ENCODE measurements at places on chromosomes 7 and 10.
A peak's percentile ranks its signal among the peaks of the same experiment; 100 is the strongest.

DNA sequence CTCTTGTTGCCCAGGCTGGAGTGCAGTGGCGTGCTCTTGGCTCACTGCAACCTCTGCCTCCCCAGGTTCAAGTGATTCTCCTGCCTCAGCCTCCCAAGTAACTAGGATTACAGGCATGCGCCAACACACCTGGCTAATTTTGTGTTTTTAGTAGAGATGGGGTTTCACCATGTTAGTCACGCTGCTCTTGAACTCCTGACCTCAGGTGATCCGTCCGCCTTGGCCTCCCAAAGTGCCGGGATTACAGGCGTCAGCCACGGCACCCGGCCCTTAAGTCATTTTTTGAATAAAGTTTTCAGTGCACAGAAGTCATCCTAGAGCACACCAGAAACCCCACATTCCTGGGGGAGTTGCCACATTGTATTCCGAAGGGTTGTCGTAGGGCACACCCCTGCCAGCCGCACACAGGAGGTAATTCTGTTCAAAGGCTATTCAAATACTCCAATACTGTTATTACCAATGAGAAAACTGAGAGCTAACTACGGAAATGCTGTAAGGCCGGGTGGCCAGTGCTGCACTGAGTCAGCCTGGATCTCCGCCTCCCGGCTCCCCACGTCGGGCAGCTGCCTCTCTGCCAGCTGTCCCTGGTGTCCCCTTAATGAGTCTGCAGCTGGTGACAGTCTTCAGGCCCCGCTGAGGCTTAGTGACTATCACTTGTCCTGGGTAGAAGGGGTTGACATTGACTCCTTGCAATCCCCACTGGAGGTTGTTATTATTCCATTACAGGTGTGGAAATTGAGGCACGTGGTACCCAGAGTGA, 8.6 kb upstream of the RFC2 start:
- no peak for DNase-seq

DNA sequence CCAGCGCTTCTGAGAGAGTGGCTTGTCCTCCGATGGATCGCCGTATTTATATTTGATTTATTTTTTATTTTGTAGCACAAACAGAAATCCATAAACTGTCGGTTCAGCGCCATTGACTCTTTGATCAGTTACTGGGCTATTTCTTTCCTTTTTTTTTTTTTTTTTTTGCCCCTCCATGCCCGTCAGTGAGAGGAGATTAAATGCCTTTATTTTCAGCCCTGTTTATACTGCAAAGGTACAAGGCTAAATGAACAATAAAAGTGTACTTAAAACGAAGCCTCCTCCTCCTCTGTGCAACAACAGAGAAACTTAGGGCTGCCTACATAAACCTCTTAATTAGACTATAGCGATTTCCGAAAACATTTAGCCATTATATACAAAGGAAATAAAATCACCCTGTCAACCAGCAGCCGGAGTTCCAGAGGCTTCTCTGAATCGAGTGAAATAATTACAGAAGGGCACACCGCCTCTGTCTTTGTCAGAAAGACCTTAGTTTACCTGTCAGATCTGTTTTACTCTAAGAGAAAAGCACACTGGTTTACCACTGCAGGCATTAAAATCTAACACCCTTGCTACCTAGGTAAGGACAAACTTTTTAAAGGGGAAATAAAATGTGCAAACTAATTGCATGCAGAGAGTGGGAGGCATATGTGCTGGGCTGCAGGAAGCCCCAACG, 3.5 kb downstream of the EBF3 start:
- DNase-seq, result no peak

- DNase-seq, result no peak
Measured at GRCh38 chr10:84546609-84547008, 218.2 kb downstream of the CCSER2 start.

GRCh38 chr7:152752200-152752912, 7.2 kb upstream of the ACTR3B start:
- no peak for DNase-seq

GRCh38 chr7:70585071-70585470, 546.9 kb upstream of the GALNT17 start:
- DNase-seq, result peak; percentile 7

DNA sequence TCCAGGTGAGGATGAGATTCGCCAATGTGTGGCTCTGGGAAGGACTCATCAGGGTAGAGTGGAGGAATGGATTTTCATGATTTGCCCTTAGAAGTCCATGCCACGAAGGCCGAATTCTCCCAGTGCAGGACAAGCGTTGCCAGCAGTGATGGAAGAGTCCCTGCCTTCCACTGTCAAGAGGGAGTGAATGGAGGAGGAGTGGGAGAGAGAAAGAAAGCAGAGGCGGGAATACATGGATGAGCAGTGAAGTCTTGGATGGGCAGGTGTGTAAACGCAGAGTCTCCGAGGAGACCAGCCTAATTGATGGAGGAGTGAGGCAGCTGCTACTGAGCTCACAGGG, 419.2 kb downstream of the GLRX3 start:
- no peak for DNase-seq

DNA sequence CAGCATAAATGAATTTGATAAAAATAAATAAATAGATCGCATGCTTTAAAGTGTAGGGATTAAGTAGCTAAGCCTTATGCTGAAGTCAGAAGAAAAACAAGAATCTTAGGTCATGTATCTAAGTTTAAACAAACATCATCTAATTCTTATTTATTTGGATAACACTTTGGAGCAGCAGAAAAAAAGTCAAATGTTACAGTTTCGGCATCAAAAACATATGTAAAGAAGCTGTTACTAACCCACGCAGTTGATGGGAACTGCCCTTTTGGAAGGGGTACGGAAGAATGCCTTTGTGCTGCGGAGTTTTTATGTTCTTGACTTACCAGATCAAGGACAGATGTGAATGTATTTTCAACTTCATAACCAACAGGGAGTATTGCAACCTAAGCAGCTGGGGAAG, 37.3 kb upstream of the HABP2 start:
- no peak for DNase-seq

- DNase-seq, result no peak
Measured at GRCh38 chr10:29675984-29676383, 41.2 kb upstream of the SVIL start.

DNA sequence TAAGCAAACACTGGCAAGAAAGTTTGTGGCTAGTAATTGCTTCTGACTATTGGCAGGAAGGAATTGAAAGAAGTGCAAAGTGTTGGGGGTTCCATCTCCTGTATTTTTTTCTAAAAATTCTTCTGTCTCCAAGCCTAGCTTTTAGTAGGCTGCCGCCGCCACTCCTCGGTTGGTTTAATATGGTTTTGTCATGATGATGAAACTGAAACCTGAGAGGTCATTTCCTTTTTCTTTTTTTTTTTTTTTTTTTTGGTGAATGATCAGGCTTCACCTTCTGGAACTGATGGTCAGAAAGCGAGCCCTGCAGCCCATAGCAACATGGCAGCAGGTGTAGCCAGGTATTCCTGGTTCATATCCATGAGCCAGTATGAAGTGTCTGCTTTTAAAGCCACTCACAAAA, 75.3 kb upstream of the AGBL3 start:
- DNase-seq, result no peak

GRCh38 chr7:149685455-149685854, 87.9 kb downstream of the ZNF467 start:
- DNase-seq, result no peak

DNA sequence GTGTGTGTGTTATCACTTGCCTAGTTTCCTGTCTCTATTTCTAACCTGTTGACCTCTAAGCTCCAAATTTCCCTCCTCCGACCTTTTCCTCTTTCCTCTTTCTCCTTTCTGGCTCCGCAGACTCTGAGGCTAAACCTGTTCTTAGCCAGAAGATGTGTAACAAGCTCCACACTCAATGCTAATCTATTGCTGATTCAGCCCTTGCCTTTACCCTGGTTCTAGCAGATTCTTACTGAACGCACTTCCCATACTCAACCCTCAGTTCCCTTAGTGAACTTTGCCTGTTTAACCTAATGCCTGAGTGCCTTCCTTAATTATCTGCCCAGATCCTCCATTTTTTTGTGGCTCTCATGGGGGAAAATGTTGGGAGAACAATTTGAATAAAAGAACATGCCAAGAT, 30.0 kb upstream of the SGMS1 start:
- no peak for DNase-seq

DNA sequence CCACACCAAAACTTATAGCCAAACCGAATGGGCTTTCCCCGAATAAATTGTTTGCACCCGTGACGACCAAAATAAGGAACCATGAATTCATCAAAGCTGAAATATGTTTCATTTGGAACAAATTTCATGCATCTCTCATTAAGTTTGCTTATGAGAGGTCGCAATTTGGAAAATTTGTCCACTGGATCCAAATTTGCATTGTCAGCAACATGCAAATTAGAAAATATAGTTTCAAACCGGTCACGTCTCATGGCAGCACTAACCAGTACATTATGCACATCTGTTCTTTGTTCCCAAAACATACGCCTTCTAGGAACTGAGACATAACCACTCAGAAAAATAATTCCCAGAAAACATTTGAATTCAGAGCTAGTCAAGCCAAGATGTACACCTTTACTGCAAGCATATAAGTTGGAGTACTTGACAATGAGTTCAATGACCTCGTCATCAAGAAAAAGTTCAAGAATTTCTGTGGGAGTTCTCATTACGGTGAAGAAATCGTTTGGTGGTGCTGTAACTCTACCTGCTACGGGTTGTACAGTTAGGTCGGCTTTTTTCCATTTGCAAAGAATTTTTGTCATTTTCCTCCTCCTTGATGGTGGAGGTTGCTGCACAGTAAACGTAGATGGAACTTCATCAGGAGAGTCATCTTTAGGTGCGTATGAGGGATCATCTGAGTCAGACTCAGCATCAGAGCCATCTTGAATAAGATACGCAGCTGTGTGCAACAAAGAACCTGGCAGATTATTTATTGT, 22.5 kb downstream of the ERCC6 start:
- no peak for DNase-seq

GRCh38 chr10:11429439-11430052, 181.9 kb downstream of the USP6NL start:
- no peak for DNase-seq

DNA sequence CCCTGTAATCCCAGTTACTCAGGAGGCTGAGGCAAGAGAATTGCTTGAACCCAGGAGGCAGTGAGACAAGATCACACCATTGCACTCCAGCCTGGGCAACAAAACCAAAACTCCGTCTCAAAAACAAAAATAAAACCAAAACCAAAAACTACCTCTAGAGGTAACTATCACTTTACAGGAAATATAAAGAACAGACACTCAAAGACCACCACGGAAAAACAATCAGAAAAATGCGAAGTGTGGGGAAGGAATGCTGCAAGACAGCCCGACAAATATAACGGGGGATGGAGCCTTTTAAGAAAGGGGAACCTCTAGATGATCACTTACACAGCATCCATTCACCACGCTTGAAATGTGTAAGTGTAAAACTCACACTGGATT, 4.3 kb downstream of the HNRNPF start:
- no peak for DNase-seq

GRCh38 chr10:33731322-33731721, 396.9 kb upstream of the NRP1 start:
- DNase-seq, result no peak

DNA sequence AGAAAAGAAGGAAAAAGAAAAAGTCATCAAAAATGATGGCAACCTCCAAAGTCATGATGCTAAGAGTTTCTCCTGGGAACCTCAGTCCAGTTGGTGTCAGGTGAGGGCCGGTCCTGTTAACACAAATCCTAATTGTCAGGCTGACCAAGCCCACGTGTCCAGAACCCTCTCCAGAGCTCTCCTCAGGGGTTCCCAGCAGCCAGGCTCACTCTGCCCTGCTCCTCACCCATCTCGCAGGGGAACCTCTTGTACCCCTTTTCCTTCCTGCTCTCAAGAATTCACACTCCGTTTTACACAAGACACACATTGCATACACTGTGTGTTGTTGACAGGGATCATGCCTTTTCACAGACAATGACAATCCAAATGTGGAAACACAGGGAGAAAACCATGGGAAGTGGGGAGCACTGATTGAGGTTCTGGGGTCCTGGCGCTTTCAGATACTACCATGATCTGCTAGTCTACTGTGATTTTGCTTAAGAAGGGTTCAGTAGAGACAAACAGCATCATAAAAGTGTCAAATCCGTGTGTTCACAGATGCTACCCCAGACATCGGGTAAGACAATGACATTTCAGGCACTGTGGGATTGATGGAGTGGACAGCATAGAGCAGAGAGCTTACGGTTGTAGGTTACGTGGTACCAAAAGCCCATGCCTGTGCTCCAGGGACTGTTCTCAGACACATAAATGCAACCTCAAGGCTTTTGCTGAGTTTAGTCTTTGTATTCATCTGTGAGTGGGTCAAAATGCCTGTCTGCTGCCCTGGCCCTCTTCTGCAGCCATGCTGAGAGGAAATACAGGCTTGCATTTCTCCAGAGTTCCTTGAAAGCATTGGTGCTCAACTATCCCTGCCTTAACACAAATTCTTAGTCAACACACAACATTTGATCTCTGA, 16.0 kb downstream of the IL2RA start:
- no peak for DNase-seq

GRCh38 chr10:86868353-86868752, 89.1 kb downstream of the MMRN2 start:
- DNase-seq, result no peak

- DNase-seq, result no peak
Measured at GRCh38 chr7:6198689-6199595, 73.5 kb downstream of the CYTH3 start.

DNA sequence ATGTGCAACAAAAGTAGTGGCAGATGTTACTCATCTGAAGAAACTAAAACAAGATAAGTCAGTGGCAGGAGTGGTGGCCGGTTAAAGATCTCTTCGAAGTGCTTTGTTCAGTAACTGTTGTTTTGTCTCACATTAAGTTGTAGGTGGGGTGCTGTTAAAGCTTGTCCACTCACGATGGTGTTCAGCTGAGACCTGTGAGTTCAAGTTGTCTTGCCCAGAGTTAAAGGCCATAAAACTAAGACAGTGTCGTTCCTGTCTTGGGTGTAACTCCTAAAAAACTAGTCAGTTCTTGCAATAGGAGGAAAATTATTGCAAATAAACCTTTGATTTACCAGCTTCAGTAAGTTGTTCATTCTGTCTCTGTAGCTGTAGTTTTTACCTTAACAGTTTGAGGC, 857 bp upstream of the FOXP2 start:
- no peak for DNase-seq

DNA sequence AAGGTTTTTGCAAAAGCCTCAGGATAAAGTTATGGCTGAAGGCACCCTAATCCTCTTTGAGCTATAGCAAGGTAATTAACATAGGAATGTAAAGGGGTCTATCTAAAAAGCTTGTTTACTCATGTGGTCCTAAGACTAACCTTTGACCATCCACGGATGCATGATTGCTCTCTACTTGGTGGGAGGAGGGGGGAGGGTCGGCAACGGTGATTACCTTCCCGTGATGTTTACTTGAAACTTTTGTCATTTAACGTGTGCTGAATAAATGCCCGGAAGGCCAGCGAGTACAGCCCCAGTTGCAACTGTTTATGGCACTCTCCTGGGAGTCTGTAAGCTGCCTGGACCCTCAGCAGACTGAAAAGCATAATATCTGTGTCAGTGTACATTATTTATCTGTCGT, 78.9 kb upstream of the GPR22 start:
- DNase-seq, result no peak

All from activated CD4-positive, alpha-beta T cell treated with anti-CD3 and anti-CD28 coated beads for 36 hours (primary cell).